ENCODE measurements at places on chromosomes 6 and 20.

GRCh38 chr20:25277051-25277801 is 29.3 kb downstream of the PYGB start:
- DNase-seq: no peak

- no peak for DNase-seq
Measured at GRCh38 chr20:37976887-37977286, 56.4 kb downstream of the TTI1 start.

- no peak for DNase-seq
Measured at GRCh38 chr6:22147921-22148776, 148.7 kb downstream of the PRL start.

DNA sequence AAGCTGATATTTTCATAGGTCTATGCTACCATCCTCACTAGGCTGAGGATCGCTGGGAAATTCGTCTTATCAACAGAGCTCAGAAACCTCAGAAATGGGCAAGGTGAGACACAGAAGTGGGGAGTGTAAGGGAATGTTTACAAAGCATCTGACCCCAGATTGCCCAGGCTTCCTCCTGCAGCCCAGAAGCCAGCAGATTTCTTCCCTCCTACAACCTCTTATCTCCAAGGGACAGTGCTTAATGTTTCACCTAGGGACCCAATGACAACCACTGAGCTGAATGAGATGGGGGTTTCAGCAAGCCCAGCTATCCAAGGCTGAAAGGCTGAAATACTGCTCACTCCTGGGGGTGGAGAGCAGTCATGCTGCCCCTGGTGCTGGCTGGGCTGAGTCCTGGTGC is 52.4 kb upstream of the TBC1D7 start:
- DNase-seq: no peak

DNA sequence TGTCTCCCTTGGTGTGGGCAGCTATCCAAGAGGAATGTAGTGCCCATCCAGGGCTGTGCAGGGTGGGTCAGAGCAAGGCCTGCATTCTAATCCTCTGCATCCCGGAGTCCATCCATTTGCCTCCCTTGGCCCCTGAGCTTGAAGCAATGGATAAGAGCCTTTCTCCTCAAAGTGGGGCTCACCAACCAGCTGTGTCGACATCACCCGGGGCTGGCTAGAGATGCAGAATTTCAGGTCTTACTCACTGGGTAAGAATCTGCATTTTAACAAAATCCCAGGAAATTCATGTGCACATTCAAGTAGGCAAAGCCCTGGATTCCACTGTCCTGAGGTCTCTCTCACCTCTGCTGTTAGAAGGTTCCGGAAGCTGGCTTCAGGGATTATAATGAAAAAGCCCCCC is 95.3 kb downstream of the MDGA1 start:
- DNase-seq: no peak

DNA sequence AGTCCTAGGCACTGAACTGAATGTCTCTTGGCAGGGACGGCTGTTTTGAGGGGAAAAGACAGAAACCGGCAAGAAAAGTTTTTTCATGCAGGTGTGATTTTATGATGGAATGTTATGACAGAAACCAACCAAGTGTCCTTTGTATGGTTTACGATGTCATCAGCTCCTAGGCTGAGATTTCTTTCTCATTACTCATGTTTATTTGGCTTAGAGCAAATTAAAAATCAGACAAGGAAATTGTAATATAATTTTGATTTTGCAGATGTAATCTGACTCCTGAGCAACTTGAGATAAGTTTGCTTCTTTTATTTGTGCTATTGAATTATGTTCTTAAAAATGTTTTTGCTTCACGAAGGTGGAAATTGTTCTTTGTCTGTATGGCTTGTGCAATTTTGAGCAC is 58.8 kb upstream of the MAP3K7 start:
- no peak for DNase-seq

DNA sequence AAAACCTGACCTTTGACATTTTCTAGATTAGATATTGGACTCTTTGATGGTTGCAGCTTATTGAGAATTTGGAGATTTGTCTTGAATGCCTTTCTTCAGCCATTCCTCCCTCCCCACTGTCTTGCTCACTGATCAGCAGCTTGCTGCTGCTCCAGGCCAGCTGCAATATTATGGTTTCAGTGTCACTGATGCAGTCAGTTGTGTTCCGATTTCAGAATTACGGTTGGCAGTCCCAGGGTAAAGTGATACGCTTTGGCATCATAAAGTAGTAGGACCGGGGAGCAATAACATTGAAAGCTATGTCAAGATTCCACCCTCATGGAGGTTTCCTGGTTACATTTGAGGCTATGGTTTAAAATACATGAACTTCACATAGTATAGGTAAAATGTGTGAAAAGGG is 152.6 kb downstream of the BCKDHB start:
- no peak for DNase-seq

DNA sequence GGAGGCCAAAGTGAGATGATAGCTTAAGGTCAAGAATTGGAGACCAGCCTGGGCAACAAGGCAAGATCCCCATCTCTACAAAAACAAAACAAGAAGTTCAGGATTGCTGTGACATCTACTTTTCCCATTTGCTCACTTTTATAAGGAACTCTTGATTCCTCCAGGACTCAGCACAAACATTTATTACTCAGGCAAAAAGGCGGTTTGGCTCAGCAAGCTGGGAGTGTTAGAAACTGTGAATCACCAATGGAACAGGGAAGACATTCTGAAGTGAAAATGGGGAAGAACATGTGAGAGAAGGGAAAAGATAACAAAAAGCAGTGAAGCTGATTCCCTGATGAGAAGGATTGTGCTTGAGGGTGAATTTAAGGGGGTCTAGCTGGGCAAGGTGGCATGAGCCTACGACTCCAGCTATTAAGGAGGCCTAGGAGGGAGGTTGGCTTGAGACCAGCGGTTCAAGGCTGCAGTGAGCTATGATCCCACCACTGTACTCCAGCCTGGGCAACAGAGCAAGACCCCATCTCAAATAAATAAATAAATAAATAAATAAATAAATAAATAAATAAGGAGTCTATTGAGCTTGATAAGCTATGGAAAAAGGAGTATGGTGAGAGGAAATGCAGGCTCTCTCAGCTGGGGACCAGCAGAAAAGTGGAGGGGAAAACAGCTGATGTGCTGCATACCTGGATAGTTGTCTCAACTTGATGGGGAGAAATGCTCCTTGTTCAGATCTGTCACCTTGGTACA is 65.4 kb upstream of the HDDC2 start:
- no peak for DNase-seq

- no peak for DNase-seq
Measured at GRCh38 chr6:140636908-140637402, 1262.5 kb upstream of the CITED2 start.

DNA sequence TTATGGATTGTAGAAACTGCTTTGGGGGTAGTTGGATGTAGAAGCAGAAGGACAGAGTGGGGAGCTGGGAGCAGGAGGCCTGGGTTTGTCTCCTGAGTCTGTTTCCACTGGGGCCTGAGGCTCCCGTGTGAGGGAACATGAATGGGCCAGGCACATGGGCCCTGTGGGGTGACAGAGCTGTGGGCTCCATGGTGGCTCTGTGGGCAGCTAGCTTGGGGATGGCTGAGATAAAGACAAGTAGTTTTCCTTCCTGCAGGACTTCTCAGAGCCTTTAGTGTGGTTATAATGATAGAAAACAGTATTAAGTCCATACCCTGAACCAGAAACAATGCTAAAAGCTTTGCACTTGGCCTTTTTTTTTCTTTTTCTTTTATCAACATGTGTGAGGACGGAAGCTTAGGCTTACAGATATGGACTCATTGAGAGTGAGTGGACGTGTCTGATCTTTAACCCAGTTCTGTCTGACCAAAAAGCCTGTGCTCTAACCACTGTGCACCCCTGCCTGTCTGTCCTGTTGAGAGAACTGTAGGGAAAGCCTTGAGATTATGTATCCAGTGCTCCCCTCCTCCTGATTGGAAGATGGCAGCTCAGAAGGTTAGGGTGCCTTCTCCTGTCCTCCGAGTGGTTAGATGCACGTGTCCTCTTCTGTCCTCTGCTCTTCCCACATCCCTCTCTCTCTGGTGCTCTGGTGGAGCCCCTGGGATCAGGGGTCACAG is 98.3 kb downstream of the CDH26 start:
- no peak for DNase-seq

GRCh38 chr6:39758905-39759605 is 33.1 kb upstream of the DAAM2 start:
- no peak for DNase-seq

GRCh38 chr6:15672291-15672690 is 9.5 kb upstream of the DTNBP1 start:
- DNase-seq: peak; percentile 88

GRCh38 chr6:53828215-53828614 is 33.4 kb downstream of the LRRC1 start:
- DNase-seq: no peak

GRCh38 chr6:11486959-11487358 is 50.6 kb upstream of the TMEM170B start:
- no peak for DNase-seq

DNA sequence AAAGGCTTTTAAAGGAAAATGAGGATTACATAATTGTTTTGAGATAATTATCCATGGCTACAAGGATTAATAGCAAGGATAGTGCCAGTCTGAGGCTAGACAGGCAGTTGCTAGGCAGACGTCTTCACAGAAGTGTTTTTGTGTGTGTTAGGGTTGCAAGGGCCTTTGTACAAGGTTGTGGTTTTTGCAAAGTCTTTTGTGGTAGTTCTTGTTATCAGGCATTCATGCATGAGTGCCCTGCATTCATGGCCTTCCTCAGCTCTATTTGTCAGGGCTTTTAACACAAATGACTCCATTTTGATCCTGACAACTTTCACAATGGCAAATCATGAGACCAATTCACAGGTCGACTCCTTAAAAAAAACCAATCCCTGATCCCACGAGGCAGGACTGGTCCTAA is 68.1 kb upstream of the TXNDC5 start:
- no peak for DNase-seq

DNA sequence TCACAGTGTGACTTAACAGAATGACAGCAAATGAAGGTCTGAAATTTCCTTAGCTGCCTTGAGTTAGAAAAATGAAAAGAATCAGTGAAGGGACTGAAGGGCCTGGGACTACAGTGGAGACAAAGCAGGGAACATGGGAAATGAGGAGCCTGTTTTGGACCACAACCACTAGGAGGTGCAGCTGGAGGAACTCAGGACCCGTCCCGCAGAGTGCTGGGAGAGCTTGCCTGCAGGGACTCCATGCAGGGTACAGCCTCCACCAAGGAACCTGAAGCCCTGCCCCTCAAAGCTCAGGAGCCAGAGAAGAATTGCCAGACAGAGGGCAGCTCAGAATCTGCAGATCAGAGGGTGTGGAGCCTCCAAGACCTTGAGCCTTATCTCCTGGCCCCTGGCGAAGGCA is 50.7 kb downstream of the LRFN2 start:
- no peak for DNase-seq

GRCh38 chr20:34143951-34144350 is 31.9 kb upstream of the EIF2S2 start:
- no peak for DNase-seq

GRCh38 chr6:16063580-16063979 is 65.3 kb upstream of the MYLIP start:
- DNase-seq: no peak

- no peak for DNase-seq
Measured at GRCh38 chr6:11604836-11605506, 67.4 kb downstream of the TMEM170B start.

DNA sequence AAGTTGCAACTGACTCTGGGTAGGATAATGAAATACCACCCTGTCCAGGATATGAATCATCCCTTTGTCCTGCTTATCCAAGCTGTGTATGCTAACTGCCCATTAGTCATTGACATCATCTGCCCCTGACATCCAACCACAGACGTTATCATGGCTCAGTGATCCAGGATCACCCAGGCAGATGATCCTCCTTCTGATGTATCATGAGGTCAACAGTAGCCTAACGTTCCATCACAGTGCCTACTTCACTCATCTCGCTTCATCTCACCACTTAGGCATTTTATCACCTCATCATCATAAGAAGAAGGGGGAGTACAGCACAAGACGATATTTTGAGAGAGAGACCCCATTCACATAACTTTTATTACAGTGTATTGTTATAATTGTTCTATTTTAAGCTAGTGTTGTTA is 13.4 kb upstream of the BTN3A2 start:
- DNase-seq: no peak

GRCh38 chr20:3865887-3866407 is 19.3 kb downstream of the MAVS start:
- no peak for DNase-seq

- DNase-seq: no peak
Measured at GRCh38 chr6:148701375-148701774, 45.5 kb upstream of the UST start.

All from bone marrow (tissue), 2 donors.